ENCODE measurements at places on chromosomes 7 and 10. TPM values are rescaled to one million over a fixed set of nuclear protein-coding genes. Genes with fewer than 3 reads are reported as not detected.

GRCh38 chr7:74069086-74069541 is 14.5 kb upstream of the LIMK1 start:
- DNase-seq, result no peak

GRCh38 chr10:78991187-78991586 is 77.6 kb upstream of the ZMIZ1 start:
- no peak for DNase-seq

GRCh38 chr10:104819731-104820130 is 178.6 kb downstream of the SORCS3 start:
- no peak for DNase-seq

DNA sequence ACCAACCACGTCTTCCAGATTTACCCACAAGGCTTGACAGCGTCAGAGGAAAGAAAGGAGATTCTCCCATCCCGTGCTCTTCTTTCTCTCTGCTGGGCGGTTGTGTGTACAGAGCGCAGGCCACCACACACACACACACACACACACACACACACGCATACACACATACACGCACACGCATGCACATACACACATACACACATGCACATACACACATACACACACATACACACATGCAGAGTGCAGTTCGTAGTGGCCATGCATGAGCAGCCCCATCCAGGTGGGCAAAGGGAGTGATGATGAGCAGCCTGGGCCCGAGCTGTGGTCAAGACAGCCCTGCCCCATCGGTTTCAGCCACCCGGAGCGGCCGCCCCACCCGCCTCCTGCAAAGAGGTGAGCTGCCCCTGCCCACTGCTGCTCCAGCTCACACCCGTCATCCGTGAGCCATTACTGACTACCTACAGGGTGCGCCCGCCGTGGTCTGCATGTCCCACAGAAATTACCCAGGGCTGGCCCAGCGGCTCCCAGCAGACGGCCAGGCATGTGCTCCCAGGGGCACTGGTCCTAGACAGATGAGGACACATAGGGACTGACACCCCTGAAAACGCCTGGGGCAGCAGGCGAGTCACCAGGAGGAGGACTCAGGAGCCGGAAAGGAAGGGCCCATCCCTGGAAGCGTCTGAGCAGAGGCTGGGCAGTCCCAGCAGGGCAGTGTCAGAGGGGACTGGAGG is 69.6 kb downstream of the ASB13 start:
- no peak for DNase-seq

DNA sequence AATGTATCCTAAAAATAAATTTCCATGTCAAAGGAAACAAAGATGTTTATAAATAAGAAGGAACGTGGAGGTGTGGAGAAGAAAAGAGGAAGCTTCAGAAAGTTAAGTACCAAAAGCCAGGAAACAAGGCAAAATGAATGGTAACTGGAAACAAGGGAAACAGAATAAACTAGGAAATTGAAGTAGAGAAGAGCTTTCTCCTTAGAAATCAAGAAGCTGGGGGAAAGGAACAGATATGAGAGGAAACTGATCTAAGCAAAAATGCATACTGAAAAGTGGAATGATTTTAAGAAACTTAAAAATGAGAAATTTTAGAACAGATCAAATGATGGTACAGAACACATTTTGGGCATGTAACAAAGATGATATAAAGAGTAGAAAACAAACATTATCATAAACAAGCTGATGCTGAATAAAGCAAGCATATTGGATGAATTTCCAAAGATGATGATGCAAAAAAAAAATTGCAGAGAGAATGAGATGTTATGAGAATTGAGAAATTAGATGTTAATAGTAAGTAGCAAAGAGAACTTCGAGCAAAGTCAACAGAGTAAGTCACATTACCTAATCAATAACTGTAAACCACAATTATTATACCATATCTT is 1.9 kb downstream of the BRAF start:
- DNase-seq, result no peak

DNA sequence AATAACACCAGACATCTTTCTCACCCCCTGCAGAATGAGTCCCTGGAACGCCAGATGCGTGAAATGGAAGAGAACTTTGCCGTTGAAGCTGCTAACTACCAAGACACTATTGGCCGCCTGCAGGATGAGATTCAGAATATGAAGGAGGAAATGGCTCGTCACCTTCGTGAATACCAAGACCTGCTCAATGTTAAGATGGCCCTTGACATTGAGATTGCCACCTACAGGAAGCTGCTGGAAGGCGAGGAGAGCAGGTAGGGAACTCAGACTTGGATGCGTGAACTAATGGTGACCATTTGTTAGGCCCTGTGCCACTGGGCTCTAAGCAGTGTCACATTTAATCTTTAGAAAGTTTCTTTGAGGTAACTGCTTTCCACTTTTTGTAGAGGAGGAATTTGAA is 7.1 kb downstream of the VIM start:
- DNase-seq, result no peak

DNA sequence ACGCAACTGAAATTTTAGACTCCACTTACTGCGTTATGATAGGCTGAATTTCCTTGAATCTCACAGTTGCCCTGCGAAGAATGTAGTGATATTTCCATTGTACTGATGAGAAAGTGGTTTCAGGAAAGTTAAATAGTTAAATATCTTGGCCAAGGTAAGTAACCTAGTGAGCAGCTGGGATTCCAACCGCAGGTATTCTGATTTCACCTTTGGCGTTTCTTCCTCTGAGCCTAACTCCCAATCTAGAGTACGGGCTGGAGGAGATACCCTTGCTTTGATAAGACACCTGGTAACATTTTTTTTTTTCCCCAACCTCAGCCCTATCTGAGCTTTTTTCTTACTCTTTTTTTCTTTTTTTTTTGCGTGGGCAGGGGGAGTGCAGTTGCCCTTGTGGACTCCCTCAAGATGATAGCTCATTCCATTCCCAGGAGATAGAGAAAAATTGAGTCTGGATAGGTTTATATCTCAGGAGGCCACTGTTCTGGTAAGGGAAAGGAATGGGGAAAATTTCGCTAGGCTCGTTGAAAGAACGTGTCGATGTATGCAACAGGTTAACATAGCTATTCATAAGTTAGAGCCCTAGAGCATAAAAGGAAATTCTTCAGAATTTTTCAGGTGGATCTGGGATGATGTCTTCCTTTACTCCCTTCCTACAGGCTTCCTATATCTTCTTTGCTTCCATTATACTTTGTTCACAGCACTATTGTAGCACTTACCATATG is 3.1 kb upstream of the TAS2R38 start:
- DNase-seq, result no peak

- DNase-seq, result no peak
These were observed 417.8 kb downstream of the PARD3 start for GRCh38 chr10:34397324-34397723.

GRCh38 chr10:34715511-34716187 is 99.4 kb downstream of the PARD3 start:
- DNase-seq, result no peak

DNA sequence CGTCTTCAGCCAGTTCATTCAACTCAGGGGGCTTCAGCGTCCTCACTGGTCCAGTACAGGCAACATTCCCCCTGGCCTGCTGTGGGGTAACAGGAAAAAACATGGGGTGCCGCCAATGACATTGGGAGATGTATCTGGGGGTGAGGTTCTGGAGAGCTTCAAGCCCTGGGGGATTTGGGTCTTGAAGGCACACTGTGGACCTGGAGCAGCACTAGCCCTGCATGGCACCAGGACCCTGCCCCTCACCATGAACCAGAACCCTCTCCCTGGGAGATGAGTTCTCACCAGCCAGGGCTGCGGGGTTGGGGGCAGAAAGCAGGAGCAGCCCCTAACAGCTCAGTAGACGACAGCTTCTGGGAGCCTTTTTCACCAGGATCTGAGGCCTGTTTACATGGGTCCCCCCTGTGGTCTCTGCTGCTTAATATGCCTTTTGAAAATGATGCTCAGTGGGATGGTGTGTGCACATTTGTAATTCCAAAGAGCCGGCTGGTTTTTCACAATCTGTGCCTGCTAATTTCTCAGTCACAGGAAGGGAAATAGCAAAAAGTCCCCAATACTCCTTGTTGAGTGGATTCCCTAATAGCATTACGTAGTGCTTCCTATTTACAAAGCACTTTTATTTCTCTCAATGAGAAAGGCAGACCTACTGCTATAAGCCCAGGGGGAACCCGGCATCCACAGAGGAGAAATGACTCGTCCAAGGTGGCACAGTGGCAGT is 509.5 kb downstream of the RPS24 start:
- no peak for DNase-seq

- DNase-seq, result peak; percentile 80
These were observed 4.4 kb upstream of the ARID5B start for GRCh38 chr10:61896854-61897661.

GRCh38 chr7:158606671-158607424 is 19.2 kb upstream of the PTPRN2 start:
- DNase-seq, result no peak

DNA sequence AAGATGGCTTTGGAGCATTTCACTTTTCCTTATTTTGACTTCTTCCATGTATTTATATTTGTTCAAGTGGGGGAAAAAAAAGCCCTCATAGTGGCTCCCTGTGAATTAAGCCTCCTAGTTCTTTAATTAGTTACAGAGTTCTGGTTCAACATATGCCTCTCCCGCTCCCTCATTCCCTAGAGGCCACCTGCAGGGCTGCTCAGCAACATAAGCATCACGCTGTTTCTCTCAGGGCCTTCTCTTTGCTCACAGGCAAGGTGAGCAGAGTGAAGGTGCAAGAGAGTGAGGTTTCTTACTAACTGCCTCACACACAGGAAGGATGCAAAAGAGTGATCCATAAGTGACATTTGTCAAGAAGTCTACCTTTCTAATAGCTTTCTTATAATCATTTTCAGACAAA is 196.7 kb downstream of the SEMA3E start:
- no peak for DNase-seq

- no peak for DNase-seq
These were observed 27.9 kb downstream of the CADPS2 start for GRCh38 chr7:122858320-122858719.

- DNase-seq, result no peak
These were observed 27.6 kb upstream of the MKRN1 start for GRCh38 chr7:140506788-140507464.

Gene PRLHR
- not detected for total RNA-seq

Gene ACHE
- 1.8 TPM for total RNA-seq

Gene SLC13A1
- not detected for total RNA-seq

Gene NCF1
- 0.27 TPM for total RNA-seq

Gene PRPF18
- 16.2 TPM for total RNA-seq

Gene LAMB4
- not detected for total RNA-seq

Gene IGF2BP3
- 79.1 TPM for total RNA-seq

All from HCT116 (cell line).